ENCODE measurements at places on chromosomes 1 and 21.

DNA sequence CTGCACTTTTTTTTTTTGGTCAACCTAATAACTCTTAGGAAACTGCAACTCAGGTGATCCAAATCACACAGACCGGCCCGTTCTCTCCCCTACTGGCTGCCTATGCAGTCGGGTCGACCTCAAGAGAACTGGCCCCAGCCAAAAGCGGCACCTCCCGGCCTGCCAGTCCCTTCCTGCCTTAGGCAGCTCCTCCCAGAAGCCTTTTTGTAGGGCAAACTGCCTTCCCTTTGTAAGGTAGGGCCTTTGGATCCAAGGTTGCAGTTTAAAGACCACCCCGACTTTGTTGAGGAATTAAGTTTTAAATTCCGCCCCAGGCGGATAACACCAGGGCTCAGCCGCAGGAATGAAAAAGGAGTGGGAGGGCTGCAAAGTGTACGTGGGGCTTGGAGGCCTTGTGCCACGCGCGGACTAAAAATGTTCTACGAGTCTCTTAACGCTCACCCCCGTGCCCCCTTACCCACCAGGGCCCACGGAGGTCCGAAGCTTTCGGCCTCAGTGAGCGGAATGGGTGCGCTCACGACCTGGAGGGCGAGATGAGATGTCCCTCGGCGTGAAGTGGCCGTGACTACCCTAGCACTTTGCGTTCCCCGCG lies 642 bp upstream of the ST3GAL3 start:
- DNase-seq, result no peak

DNA sequence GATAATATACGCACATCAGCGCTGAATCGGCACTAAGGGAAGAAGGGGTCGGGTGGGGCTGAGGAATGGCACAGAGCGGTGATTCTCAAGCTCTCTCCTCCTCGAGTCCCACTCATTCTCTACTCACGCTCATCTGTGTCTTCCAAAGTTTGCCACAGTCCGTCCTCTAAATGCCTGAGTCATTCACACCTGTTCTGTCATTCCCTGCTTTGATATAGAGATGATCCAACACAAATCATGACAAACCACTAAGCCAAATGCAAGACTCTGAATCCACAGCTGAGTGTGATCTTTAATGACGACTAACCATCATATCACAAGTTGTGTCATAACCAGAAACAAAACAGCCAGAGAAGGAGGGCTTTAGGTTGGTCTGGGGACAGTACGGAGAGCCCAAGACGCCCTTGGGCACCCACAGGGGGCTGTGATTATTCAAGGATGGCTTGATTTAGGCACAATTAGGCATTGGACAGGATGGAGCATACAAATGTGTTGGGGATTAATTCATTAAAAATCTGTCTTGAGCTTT lies 501.5 kb downstream of the KIF26B start:
- no peak for DNase-seq

GRCh38 chr1:195415584-195415983 lies 1192.7 kb downstream of the KCNT2 start:
- DNase-seq, result no peak

- no peak for DNase-seq
These were observed 9.2 kb downstream of the MEF2D start for GRCh38 chr1:156491151-156491949.

GRCh38 chr1:116508984-116509980 lies 61.5 kb downstream of the CD58 start:
- DNase-seq, result no peak

DNA sequence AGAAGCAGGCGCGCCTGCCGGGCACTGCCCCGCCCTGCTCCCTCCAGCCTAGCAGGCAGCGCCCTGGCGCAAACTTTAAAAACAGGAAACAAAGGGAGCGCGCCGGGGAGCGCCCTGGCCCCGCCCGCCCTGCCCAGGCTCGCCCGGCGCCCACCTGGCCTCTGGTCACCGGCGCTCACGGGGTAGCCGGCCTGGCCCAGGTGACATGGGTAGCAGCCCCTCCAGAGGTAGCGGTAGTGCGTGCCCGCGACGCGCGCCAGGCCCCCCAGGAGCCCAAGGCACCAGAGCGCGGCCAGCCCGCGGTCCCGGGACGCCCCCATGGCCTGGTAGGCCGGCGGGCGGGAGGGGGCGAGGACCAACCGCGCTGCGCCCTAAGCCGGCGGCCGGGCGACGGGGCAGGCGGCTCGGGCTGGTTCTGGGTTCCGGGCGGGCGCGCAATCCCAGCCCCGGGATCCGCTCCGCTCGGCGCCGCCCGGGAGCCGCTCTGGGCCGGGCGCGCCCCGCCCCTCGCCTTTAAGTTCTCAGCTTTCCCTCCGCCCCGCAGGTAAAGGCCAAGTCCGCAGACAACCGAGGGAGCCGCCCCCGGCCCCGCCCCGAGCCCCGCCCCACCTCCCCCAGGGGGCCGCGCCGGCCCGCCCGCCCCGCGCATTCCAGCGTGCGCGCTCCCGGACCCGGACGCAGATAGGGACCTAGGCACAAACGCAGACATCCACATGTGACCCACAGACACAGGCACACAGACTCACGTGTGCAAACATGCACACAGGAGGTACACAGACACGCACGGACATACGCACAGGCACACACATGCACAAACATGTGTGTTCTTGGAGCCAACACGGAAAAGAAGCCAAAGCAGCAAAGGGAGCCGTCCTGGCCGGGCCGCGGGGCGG lies 76.7 kb downstream of the ARHGEF16 start:
- DNase-seq, result peak; percentile 38

DNA sequence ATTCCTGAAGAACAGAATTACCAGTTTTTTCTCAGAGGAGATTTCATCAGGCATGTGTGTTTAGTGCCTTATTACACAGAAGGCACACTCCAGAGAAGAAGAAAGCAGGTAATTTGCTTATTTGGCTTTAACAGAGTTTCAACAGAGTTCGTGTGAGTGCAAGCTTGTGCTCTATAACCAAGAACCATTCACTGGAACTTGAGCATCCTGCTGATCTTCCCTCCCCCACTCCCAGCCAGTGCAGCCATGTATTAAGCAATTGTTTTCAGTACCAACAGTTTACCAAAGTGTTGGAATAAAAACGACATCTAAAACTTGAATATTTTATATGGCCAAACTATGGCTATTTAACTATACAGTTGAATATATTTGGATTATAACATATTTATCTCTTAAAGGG lies 4.3 kb downstream of the MGST3 start:
- no peak for DNase-seq

DNA sequence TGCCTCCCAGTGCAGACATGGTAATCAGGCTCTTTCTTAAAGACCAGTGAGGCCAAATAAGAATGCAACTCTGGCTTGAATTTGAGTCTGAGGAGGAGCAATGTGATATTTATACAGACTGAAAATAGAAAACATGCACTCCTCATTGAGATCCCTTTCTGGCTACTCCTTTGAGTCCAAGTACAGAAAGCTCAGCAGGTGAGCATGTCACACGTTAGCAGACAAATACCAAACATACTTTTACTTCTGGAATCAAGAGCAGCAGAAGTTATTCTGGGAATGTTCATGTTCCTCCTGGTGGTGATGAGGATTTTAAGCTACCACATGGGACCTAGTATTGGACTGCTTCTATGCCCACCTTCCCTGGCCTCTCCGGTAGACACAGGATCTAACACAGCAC lies 48.3 kb downstream of the PGBD5 start:
- DNase-seq, result no peak

DNA sequence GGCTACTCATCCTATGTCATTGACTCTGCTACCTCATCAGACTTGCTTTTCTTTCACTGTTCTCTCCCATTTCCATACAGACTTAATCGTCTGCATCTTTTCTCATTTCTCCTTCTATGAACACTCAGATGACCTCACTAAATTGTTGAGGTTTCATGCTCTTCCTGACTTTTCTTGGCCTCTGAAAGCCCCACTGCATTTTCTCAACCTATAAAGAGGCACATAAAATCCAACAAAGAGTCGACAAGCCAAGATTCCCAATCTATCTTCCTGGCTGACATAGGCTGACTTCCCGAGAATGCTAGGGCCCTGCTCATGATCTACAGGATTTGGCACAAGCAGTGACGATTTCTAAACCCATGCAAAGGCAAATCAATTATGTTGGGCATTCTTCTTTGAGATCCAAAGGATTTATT lies 280.8 kb upstream of the DPYD start:
- DNase-seq, result no peak

GRCh38 chr1:59502009-59502691 lies 205.3 kb downstream of the FGGY start:
- DNase-seq, result no peak

GRCh38 chr1:28506907-28507246 lies 1.0 kb downstream of the RCC1 start:
- no peak for DNase-seq

GRCh38 chr1:22225858-22226589 lies 83.1 kb upstream of the WNT4 start:
- DNase-seq, result no peak

DNA sequence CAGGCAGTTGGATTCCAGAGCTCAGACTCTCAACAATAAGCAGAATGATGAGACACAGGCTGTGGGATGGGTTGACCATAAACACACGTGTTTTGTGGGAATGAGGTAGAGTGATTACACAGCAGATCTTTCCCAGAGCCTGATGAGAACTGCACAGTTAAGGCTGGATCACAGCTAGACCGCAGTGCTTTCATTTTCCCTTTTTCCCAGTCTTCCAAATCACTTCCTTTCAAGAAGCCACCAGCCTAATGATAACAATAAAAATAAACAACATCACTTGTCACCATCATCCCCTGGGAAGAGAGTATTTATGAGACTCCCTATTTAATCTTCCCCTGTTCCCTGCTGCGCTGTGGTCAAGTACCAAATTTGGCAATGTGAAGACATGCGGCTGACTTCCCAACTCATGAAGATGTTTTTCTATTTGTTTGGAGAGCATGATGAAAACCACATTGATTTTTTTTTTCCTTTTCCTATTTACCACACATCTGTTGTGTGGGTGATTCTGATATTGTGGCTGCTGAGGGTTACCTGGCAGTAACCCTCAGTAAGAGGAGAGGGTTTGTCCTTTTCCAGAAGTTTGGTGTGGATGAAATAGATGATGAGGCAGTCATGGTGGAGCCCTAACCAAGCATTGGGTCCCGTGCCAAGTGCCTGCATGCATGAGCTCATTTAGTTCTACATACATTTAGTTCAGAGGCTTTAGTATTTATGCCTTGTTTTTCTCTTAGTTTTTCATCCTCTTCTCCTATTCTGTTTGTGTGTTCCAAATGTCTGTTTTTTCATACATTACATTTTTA lies 248.9 kb upstream of the HOOK1 start:
- no peak for DNase-seq

DNA sequence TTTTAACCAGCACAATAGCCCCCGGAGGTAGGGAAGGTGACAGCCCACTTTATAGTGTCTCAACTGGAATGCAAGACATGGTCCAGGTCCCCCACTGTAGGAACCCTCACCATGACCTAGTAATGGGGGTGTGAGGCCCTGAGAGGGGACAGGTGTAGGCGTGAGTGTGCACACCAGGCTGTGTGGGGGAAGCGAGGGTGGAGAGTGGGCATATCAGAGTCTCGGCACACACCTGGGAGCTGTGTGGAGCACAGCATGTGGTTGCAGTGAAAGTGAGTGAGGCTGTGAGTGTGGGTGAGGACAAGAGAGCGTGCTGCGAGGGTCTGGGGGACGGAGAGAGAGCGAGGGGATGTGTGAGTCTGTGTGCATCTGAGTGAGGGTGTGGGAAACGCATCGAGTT lies 17.1 kb upstream of the RSPO1 start:
- no peak for DNase-seq

DNA sequence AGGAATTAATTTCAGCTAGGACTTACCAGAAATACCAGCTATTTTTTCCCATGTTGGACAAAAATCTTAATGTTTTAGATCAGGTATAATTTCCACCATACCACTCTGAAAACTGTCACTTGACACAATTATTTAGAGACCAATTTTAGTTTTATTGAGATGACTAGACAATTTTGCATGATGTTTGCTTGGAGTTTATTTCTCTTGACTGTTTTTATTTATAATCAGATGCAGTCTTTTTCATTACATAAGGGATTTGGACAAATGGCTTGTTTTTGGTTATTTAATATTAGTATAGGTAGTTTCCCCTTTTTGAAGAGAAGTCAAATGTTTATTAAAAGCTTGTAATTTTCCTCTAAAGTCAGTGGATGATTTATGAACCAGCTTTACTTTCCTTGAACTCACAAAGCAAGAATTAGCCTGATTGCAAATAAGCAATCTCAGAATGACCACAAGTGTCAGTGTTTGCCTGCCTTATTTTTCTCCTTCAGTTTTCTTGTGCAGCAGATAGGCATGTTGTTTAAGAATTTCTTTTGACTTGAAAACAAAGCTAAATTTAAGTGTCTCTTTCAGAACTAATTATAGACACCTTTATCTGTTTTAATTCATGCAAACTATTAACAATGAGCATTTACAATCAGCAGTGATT lies 3.8 kb upstream of the B3GALT2 start:
- no peak for DNase-seq

- DNase-seq, result no peak
These were observed 43.4 kb downstream of the TARBP1 start for GRCh38 chr1:234435620-234436019.

GRCh38 chr1:110879758-110880606 lies 7.0 kb downstream of the CD53 start:
- peak; percentile 31 for DNase-seq

DNA sequence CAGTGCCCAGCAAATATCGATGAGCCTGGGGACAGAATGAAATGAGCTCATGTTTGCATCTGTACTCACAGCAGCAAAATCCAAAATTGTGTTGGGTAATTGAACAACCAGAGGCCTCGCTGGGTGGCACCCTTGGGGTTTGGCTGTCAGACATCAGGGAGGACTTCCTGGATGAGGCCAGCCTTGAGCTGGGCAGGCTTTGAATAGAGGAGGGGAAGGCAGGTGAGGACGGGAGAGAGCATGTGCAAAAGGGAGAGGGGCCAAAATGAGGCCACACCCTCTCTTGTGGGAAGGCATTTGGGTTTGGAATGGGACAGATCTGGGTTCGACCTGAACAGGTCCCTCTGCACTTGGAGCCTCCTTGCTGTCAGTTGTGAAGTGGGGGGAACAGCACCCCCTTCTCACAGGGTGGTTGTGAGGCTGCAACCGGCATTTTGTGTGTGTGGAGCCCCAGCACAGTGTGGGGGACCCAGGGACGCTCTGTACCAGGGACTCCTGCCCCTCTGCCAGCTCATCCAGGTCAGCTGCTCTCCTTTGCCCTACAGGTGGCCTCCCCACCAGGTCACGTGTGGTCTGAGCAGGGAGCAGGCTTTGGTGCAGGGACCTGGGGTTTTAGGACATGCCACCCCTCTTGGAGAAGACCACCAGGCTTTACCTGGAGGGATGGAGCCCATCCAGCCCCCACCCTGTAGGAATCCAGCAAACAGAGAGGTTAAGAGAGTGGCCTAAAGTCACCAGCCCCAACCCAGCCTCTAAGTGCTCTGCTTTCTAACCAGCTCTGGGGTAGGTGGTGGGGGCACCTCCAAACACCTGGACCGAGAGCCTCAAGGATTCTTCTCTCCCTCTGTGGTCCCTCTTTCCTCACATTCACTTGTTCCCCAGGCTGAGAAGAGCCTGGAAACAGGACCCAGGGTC lies 521.8 kb downstream of the PTPRU start:
- DNase-seq, result no peak

- DNase-seq, result no peak
These were observed 132.5 kb upstream of the KAZN start for GRCh38 chr1:14466006-14466405.

GRCh38 chr1:50841791-50842387 lies 118.2 kb downstream of the FAF1 start:
- no peak for DNase-seq
